ENCODE measurements at places on chromosomes 1 and 21.

DNA sequence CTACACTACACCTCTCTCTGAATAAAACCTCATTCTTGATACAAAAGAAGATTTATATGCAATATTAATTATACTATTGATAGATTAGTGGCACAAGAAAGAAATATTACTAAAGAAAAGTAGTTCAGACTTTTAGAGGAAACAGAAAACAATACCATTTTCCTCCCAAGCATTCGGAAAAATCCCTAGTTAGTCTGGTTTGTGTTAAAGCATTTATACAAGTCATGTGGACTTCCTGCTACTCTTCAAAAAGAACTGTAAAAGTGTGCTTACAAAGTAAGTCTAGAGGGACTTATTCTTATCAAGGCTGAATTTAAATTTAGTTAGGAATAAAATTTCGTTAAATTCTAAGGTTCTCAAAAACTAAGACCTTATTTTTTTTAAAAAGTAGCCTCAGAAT is 129.1 kb downstream of the ATP1B1 start:
- DNase-seq: no peak

- DNase-seq: no peak
Observed at GRCh38 chr1:202623075-202623474, 87.2 kb downstream of the SYT2 start.

- DNase-seq: no peak
Observed at GRCh38 chr1:24321126-24321525, 2.0 kb downstream of the GRHL3 start.

DNA sequence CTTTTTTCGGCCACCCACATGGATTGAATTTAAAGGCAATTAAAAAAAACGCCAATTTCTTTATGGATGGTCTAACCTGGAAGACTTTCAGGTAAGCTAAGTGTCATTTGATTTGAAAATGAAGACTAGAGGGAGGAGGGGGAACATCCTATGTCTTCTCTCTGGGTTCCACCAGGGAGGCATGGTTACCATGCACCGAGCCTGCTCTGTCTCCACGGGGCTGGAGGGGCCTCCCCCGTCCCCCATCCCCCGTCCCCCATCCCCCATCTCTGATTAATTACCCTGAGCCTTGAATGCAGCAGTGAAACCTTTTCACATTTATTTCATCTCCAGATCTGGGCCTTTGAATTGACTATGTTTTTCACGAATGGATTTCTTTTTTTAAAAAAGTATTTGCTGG is 135.1 kb downstream of the TLR5 start:
- DNase-seq: no peak

DNA sequence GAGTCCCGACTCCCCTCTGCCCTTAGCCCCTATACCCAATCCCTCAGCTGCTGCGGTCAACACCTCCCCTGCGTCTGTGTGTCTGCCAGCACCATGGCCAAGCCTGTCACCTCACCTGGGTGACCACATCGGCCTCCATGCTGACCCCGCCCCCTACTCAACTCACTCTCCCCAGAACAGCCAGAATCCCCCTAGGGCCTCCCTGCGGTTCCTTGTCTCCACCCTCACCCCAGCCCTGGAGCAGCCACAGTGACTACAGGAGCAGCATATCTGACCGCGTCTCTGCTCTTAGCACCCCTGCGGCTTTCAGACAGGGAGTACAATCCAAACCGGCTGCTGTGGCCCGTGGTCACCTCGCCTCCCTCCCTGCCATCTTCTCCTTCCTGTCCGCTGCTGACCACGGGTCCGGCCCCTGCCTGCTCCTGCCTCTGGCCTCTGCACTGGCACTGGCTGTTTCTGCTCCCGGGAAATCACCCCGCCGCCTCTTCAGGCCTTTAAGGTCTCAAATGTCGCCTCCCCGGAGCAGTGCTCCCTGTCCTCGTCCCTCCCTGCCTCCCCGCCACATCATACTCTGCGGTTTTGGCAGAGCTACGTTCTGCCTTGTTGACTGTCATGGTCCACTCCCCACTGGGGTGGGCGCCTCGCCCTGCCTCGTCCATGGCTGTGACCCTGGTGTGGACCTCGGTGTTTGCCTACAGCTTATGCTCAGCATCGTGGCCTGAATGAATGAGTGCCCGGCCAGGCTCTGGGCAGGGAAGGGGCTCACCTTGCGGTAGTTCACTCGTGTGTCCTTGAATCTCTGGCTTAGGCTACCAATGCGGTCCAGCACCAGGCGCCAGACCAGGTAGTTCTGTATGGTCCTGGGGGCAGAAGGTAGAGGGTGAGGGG is 11.1 kb downstream of the PRXL2B start:
- DNase-seq: no peak

DNA sequence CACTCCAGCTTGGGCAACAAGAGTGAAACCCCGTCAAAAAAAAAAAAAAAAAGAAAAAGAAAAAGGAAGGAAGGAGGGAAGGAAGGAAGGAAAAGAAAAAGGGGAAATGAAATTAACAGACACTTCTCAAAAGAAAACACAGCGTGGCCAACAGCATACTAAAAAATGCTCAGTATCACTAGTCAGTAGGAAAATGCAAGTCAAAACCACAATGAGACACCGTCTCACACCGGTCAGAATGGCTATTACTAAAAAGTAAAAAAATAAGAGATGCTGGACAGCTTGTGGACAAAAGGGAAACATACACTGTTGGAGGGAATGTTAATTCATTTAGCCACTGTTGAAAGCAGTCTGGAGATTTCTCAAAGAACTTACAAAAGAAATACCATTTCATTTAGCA is 369.5 kb upstream of the BRINP3 start:
- no peak for DNase-seq

GRCh38 chr21:17189963-17190362 is 322.9 kb upstream of the CXADR start:
- no peak for DNase-seq

- no peak for DNase-seq
Observed at GRCh38 chr21:34579411-34579810, 35.5 kb downstream of the RCAN1 start.

- no peak for DNase-seq
Observed at GRCh38 chr1:114455102-114455785, 55.8 kb downstream of the TRIM33 start.

DNA sequence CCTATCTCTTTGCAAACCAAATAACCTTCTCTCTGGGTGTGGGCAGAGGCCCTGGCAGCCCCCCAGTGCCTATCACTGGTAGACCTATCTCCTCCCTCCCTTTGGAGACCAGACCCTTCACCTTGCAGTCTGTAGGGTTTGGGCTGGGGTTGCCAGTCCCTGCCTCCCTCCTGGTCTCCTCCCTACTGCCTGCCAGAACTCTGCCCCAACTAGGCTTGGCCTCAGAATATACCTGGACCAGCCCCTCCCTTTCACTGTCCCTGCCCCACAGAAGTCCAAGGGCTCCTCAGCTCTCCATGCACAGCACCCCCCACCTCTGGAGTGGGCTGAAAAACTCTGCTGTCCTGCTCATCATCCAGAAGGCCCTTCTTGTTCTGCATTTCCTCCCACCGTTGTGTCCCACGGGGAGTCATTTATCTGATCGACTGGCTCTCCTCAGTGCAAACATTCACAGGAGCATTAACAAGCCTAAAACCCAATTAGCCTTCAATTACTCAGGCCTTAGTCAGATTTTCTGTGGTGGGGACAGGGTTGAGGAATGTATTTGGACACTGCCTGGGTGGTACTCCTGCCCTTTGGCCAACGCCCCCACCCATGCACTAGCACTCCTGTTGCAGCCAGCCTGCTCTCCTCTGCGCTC is 27.7 kb upstream of the DMBX1 start:
- no peak for DNase-seq

DNA sequence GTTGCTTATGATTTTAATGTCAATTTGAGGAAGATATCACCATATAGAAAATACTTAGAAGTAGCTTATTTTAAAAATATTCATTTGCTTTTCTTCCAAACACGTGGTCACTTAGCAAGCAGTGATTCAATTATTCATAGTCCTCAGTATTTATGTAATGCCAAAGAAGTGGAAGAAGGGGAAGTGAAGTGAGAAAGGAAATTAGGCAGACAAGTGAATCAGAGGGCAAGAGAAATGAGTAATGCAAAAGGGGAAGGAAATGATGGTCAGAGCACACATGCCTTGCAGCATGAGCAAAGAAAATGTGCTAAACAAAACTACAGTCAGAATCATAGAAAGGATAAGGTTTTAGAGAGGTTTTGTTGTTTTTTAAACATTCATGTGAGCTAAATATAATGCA is 31.8 kb downstream of the SDCCAG8 start:
- peak; percentile 8 for DNase-seq

- DNase-seq: no peak
Observed at GRCh38 chr21:42213082-42213774, 5.7 kb upstream of the ABCG1 start.

DNA sequence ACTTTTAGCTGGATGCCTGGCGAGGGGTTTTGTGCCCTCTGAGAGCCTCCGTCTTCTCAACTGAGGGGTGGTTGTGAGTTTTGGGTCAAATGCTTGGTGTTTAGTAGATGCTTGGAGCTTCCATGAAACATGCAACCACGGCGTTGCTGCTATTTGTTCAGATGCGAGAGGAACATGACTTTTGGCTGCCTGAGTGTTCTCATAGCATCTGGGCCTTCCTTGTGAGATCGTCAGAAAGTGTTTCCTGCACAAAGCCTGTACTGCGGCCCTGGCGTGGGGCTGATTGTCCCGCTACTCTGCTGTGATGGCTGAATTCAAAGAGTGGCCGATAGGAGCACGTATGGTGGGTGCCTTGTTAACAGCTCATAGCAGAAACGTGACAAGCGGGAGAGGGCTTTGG is 69.8 kb upstream of the FAM3B start:
- no peak for DNase-seq

- DNase-seq: no peak
Observed at GRCh38 chr1:182085726-182086125, 24.2 kb upstream of the ZNF648 start.

- DNase-seq: no peak
Observed at GRCh38 chr1:37634244-37634991, at the start of gene RSPO1. Gene RSPO1, minus strand, starts transcription at chr1:37634892. Its CDS starts 5,231 bp downstream, at chr1:37629661.

DNA sequence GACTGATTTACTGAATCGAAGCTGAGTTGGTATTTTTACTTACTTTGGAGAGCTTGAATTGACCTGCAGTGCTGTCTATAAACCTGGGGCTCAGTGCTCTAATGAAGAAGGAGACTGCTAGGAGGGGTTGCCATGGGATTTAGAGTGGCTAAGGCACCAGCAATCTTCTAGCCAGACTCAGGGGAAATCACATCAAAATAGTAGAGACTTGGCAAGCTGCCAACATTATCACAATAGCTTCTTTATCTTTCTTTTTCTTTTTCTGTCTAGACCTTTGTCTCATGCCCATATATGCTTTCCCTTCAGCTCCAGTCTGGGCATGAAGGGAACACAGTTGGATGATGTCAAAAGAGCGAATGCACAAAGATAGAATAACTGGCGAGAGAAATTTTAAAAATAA is 301.1 kb upstream of the DPYD start:
- DNase-seq: no peak

DNA sequence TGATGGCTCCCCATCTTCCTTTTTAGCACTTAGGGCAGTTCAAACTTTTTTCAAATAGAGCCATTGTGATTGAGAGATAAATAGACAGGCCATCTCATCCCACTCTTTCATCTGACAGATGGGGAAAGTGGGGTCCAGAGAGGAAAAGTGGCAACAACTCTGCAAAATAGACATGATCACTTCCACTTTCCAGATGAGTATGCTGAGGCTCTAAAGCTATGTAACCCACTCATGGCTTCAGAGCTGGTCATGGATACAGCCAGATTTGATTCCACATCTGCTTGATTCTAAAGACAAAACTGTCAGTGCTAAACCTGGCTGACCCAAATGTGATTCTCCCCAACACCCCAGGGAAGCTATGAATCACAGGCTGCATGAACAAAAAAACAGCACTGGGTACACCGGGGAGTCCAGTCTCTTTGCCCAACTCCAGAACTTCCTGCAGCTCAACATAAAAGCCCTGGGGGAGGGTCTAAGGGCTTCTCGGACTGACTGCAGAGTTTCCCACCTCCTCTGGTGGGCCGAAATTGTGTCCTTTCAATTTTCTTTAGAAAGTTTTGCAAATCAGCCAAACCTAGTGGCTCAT is 59.3 kb downstream of the PLPP3 start:
- no peak for DNase-seq

- DNase-seq: no peak
Observed at GRCh38 chr1:157301477-157302198, 163.4 kb upstream of the ETV3 start.

GRCh38 chr1:211933946-211934714 is 101.2 kb downstream of the INTS7 start:
- no peak for DNase-seq

DNA sequence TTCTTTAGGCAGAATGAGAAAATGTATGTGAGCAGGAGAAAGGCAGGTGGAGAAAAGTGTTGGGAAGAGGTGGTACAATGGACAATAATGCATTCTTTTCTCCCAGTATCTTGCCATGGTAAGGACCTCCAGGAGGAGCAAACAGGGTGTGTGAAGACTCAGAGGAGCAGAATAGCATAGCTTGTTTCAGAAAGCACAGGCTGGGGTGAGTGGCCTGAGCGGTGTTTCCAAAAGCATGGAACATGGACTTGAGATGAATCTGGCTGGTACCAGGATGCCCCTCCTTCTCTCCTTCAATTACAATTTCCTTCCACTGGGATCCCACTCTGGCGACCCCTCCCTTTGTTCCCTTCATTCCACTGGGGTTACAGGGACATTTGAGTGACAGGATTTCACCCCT is 123.4 kb upstream of the TNR start:
- no peak for DNase-seq

GRCh38 chr1:167675440-167675839 is 45.4 kb downstream of the RCSD1 start:
- DNase-seq: no peak

- no peak for DNase-seq
Observed at GRCh38 chr1:226491093-226491850, 57.3 kb upstream of the STUM start.

- DNase-seq: no peak
Observed at GRCh38 chr1:210815641-210816550, 318.1 kb downstream of the KCNH1 start.

- DNase-seq: no peak
Observed at GRCh38 chr1:243548516-243548915, 292.7 kb downstream of the SDCCAG8 start.

DNA sequence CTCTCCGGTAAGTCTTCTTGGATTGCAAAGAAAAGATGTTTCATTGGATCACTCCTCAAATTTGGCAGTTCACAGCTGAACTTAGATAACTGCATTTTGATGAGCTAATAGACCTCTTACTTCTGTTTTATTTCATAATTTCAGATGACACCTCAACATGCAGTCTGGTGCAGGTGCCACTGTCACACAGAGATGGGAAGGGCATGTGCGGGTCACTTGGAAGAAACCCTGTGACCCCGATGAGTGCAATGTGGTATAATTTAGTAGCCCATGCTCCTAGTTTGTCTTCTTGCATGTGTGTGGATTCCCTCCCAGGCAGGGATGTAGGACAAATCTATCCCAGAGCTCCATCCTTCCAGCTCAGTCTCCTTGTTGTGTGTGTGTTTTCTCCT is 481 bp upstream of the SLAMF1 start:
- DNase-seq: no peak

- no peak for DNase-seq
Observed at GRCh38 chr1:223878598-223879325, 33.0 kb upstream of the TP53BP2 start.

- DNase-seq: no peak
Observed at GRCh38 chr1:180221462-180221861, 8.6 kb upstream of the LHX4 start.
